Neural crest cell (in vitro differentiated cells): ENCODE measurements at places on chromosomes 1 and 21. TPM values are rescaled to one million over a fixed set of nuclear protein-coding genes. Genes with fewer than 3 reads are reported as not detected.

DNA sequence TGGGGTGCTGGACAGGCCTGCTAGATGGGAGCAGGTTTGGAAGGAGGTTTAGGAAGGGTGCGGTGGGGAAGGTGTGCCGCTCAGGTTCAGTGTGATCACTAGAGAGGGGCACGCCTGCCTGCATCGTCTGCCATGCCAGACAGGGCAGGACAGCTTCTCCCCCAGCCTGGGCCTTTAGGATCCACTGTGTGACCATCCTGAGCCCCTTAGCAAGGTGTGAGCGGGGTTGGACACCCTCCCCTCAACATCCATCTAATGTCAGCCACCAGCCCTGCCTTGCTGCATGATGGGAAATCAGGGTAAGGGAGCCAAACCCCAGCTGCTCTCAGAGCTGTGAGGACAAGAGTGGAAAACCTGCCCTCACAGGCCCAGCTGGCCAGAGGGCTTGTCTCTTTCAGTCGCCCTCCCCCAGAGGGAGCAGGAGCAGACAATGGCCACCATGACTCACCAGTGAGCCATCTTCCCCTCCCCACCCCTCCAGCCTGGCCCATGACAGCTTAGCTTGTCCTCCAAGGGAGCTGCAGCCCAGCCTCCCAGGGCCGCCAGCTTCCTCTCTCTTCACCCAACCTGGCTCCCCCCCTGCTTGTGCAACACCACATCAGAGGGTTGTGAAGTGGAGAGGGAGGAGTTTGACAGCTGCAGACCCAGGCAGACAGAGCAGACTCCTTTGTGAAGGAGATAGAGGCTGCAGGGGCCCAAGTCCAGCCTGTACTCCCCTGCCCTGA lies 37.0 kb downstream of the NUAK2 start:
- DNase-seq: peak; percentile 55

DNA sequence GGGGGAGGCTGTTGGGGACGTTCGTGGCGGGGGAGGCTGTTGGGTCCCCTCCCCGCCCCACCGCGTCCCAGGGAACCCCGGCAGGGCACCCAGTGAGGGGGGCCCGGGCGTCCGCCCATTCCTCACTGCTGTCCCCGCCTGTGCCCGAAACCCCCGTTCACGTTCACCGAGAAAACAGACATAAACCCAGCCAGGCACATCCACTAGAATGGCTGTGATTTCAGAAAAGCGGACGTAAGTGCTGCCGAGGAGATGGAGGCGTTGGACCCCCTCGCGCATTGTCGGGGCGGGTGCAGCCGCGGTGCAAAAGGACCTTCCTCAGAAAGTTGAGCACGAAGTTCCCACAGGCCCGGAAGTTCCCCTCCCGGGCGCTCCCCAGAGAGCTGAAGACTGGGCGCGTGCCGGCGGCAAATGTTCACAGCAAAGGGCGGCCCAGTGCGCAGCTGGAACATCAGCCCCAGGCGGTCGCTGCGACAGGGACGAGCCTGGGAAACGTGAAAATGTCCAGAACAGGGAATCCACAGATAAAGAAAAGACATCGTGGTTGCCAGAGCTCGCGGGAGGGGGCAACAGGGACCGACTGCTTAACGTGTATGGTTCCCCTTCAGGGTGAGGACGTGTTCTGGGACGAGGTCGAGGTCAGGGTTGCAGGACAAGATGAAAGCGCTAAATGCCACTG lies 18.5 kb upstream of the SAMD11 start:
- DNase-seq: no peak

DNA sequence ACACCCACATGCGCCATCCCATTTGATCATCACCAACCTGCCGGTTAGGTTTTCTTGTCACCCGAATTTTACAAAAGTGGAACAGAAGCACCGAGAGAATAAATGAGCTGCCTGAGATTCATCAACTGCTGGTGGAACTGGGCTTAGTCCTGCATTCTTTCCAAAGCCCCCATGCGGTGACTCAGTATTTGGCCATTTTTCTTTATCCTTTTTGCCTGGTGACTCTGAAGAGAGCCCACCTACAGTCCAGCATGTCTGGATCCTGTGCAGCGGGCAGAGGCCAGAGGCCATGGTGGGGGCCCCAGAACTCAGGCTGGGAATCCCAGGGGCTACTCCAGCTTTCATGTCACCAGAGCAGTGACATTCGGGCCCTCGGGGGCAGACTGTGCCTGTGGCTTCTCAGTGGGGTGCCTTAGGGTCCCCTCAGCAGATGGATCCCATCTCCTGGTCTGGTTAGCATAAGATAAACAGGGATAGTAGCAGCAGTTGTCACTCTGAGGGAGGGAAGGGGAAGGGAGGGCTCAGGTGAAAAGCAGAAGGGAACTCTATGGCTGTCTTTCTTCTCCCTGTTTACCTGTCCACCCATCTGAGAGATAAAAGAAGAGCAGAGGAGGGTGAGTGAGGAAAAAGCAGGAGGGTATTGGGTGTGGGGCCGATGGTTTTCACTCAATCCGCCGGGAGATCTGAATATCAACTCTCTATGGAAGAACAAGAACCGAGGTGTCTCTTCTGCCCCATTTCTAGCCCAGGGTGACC lies 63.2 kb downstream of the KIF26B start:
- DNase-seq: no peak

DNA sequence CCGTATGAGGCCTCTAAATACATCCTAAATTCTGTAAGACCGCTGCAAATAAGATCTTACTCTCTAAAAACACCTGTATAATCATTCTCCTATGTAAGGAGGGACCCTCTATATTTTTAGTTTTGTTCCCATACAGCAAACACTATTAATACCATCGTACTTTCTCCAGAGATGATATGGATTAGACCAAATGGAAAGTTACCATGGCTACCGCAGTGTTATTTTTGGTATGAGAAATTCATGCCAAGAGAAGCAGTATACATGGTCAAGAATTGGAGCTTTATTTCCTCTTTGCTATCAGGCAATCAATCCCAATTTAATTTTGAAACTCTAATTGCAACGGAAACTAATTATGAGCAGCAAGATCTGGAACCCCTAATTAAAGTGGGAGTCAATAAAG lies 70.0 kb downstream of the BCAR3 start:
- no peak for DNase-seq

DNA sequence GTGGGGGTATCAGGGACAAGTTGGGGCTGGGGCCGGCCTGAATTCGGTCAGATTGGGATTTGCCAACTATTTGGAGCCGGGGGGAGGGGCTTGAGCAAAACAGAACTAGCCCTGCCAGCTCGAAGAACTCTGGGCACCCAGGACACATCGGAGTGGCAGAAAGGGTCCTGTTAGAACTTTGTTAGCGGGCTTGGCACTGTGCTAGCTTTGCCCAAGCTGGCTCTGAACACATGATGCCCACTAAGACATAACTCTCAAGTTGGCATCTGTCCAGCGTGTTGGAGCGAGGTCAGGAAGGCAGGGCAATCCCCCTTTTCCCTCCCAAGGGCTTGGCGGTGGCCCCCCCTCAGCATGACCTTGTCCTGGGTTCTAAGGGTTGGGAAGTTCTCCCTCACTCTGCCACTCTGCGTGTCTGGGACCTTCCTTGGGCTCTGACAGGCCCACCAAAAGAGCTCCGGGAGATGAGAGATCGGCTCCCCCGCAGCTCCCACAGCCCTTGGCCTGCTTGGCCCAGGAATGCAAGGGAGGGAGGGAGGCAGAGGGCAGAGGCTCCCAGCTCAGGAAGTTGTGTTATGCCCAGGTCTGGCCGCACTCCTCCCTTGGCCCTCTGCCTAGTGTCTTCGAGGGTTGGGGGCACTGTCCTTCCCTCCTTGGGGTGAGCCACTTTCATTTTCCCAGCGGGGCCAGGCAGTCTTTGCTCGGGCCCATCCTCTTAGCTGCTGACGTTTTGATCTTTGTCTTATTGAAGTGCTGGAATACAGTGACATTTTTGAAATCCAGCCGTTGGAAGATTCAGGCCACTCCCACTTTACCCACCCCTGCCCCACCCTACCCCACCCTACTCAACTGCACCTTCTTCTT lies 1.2 kb downstream of the LMNA start:
- DNase-seq: no peak

DNA sequence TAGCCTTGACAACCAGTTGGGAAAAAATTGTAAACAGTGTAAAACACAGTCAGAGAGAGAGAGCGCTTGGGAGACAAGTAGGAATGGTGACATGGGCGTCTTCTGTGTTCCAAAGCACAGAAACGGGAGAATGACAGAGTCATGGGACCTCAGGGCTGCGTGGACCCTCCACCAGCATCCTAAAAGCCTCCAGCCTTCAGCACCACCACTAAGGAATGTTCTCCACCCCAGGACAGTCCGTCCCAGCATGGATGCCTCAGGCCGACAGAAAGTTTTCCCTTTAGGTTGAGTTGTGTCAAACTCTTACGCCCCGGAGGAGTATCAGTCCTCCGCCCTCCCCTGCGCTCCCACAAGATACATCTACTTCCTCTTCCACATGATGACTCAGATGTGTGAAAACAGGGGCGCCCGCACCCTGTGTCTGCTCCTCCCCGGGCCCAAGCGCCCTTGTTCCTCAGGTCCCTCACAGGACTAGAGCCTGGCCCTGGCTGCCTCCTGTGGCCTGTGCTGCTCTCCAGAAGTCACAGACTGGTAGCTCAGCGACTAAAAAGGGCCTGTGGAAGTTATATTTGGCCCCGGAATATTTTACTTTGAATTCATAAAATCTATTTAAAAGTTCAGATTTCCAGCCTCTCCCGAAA lies 63.9 kb upstream of the EFHD2 start:
- DNase-seq: no peak

GRCh38 chr1:44296086-44296485 lies 59.0 kb downstream of the ERI3 start:
- no peak for DNase-seq

DNA sequence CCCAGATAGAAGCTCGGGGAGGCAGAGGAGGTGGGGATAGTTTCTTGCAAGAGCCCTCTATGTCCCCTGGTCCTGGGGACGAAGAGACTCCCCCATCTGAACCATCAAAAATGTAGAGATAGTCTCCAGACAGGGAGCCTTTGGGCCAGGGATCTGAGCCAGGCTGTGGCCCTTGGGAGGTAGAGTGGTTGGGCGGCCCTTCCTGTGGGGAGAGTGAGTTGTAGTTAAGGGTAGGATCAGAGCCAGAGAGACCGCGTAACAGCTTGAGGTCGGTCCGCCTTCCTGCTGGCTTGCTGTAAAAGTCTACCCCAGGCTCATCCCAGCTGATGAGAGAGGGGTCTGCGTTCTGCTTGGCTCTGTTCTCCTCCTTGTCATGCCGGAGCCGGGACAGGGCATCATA lies 25.3 kb downstream of the PIK3C2B start:
- no peak for DNase-seq

GRCh38 chr1:221039616-221040015 lies 160.4 kb downstream of the HLX start:
- no peak for DNase-seq

DNA sequence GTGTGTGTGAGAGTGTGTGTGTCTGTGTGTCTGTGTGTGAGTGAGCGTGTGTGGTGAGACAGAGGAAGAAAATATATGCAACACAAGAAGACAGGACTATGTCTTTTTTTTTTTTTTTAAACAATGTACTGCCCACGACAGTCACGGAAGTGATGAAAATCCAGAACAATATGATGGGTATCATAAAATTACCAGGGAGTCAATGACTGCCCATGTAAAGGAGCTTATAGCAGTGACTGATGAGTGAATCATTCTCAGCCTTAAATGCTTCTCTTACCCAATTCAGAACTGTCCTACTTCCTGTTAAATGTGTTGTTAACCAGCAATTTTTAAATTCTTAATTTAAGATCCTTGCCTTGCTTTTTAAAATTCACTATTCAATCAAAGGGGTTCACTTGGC lies 46.6 kb downstream of the RGS7 start:
- no peak for DNase-seq

DNA sequence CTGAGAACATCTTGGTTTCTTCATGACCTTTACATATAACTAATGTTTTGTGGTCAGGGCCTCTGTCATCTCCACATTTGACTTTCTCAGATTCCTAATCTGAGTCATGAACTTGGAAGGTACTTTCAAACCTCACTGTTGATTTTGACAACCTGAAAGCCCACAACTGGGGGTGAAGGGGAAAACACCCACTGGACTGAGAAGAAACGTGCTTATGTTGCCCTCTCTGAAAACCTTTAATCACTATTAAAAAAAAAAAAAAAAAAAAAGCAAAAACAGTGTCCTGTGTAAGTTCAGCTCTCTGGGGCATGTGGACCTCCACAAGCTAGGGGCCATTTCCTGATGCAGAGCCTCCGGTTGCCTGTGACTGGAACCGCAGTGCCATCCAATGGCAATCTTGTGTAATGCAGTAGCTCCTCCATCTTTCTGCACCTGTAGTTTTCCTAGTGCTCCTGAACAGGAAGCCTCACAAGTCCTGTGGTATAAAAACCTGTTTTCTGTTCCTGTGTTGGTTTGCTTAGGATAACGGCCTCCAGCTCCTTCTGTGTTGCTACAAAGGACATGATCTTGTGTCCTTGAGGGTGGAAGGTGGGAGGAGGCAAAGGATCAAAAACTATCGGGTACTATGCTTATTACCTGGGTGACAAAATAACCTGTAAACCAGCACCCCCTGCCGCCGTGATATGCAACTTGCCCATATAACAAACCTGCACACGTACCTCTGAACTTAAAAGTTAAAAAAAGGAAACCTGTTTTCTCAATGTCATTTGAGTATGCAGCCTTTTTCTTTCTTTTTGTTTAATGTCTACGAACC lies 124.5 kb downstream of the ZNF648 start:
- peak; percentile 62 for DNase-seq

GRCh38 chr1:20462397-20462796 lies 23.6 kb downstream of the CAMK2N1 start:
- DNase-seq: no peak

DNA sequence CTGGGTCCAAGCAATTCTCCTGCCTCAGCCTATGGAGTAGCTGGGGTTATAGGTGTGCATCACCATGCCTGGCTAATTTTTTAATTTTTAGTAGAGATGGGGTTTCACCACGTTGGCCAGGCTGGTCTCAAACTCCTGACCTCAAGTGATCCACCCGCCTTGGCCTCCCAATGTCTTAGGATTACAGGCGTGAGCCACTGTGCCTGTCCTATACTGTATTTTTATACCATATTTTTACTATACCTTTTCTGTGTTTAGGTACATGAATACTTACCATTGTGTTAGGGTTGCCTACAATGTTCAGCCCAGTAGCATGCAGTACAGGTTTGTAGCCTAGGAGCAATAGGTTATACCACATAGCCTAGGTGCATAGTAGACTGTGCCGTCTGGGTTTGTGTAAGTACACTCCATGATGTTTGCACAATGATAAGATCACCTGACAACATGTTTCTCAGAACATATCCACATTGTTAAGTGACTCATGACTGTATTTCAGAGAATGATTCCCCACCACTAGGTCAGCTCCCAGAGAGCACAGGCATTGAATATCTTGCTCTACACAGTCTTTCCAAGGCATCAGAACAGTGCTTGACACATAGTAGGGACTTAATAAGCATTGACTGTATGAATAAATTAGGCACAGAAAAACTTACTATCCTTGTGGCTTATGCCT lies 6.0 kb upstream of the CITED4 start:
- no peak for DNase-seq

The CD101 gene
- 3.7 and 4.3 TPM in 2 replicates for total RNA-seq

The CFAP126 gene
- not detected in 2 replicates for total RNA-seq

The WASF2 gene
- 81.9 and 83.1 TPM in 2 replicates for total RNA-seq

The CAMK2N1 gene
- 31.4 and 34.7 TPM in 2 replicates for total RNA-seq

The HCRTR1 gene
- 0.23 TPM in 1 of 2 replicates, not detected in the other for total RNA-seq

The IFFO2 gene
- 9.8 and 9.9 TPM in 2 replicates for total RNA-seq

The TCHH gene
- total RNA-seq: not detected in 2 replicates
